ENCODE measurements at places on chromosomes 2 and 18.

GRCh38 chr2:190582019-190582418, 47.5 kb upstream of the NEMP2 start:
- no peak for DNase-seq

DNA sequence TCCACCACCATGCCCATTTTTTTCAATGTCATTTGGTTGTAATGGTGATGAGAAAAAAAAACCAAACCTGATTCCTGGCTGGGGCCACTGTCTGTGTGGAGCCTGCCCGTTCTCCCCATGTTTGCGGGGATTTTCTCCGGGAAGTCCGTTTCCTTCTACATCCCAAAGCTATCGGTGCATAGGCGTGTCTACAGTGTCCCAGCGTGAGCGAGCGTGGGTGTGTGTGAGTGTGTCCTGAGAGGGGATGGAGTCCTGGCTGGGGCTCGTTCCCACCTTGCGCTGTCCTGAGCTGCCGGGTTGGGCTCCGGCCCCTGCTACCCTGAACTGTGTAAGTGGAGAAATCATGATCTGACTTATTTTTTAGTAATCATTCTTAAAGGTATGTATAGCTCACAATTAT, 7.3 kb upstream of the ZAP70 start:
- DNase-seq = no peak

GRCh38 chr2:219835493-219835892, 208.1 kb downstream of the SLC4A3 start:
- DNase-seq = no peak

DNA sequence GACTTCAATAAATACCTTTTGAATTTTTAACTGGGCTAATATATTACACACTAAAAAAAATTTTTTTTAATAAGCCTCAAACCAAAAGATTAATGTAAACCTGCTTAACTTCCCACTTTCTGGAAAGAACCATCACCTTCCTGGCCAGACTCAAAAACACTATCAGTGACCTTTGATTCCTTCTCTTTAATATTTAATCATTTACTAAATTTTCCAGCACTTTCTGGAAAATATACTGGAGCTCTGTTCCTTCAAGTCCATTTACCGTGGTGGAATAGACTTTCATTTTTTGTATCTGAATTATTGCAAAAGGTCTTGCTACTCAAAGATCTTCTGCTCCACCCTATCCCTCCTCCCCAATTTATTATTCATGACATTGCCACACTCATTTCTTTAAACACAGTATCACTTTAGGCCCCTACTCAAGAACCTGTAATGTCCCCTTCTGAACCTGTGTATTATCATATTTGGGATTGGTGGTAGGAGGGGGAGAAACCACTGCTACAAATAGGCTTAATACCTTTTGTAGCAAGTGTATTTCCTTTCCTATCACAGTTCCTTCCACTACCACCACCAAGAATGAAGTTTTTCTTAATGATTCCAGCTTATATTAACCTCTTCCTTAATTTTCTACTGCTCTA, 7.4 kb downstream of the PPP4R3B start:
- DNase-seq = no peak

- no peak for DNase-seq
Observed at GRCh38 chr2:143690235-143690634, 561.0 kb downstream of the ARHGAP15 start.

DNA sequence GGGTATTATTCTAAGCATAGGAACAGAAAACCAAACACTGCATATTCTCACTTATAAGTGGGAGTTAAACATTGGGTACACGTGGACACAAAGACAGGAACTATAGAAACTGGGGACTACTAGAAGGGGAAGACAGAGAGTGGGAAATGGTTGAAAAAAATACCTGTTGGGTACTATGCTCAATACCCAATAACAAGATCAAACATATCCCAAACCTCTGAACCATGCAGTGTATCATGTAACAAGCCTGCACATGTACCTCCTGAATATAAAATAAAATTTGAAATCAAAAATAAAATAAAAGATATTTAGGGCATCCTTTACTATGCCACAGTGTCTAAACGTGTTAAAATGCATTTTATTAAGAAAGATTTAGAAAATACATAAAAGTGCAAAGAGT, 221.0 kb upstream of the TFPI start:
- DNase-seq = no peak

- DNase-seq = no peak
Observed at GRCh38 chr2:234372506-234372905, 124.4 kb downstream of the ARL4C start.

DNA sequence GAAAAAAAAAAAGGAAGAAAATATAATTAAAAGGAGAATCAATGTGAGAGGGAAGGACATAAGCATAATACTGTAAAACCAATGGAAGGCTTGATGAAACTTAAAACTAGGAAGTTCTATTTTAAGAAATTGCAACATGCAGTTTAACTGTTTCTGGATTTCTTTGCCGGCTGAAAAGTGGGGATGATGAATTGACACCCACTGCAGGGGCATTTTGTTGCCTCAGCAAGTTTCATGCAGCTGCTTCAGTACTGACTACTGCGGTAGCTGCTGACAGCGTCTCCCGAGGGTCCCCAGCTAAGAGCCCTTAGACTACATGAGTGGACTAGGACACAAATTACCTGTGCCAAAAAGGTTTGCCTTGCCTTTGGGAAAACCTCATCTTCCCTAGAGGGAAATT, 69.2 kb downstream of the B3GNT2 start:
- no peak for DNase-seq

GRCh38 chr2:165725421-165725820, 68.6 kb downstream of the GALNT3 start:
- no peak for DNase-seq

DNA sequence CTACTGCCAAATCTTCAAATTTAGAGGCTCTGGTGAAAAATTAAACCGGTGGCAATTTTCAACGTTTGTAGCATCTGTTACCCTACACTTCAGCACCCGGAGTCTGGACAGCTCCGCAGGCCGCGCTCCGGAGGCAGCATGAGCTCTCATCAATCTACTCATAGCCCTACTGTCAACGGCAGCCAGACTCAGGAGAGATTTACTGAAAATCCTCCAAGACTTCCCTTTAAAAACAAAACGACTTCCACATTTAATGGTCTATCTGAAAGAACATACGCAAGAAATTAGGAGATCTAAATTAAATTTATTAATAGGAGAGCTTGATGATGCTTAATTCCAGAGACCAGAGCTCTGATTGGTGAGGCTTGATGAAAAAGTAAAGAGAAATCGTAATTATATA, 970 bp upstream of the ADCYAP1 start:
- peak; percentile 35 for DNase-seq

DNA sequence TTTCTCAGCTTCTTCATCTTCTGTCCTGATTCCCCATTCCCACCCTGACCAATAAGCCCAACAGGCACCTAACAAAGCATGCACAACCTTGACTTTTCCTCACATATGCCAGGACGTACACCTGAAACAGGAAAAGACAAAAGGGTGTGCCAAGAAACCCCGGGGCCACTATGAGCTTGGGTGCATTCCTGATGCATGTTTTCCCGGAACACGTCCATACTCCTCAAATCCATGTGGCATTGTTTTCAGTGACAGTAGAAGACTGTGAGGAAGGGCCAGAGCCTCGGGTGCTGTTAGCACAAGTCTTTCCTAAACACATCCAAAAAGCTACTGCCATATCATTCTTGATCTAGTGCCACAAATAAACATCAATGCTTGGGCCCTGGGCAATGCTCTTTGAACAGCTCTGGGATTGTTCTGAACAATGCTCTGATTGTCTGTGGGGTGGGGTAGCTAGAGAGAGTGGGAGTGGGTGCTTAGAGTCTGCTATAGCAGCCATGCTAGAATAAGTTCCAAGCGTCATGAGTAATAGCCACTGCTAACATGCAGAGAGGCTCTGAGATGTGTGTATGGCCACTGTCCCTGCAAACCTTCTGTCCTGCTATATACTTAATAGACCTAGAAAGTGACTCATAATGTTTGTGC, 181.7 kb upstream of the CRIM1 start:
- no peak for DNase-seq
